Kidney epithelial cell (primary cell): ENCODE measurements at places on chromosomes 13 and 19. TPM values are rescaled to one million over a fixed set of nuclear protein-coding genes. Genes with fewer than 3 reads are reported as not detected.

The RAB3A gene
- 0.07 and 0.38 TPM in 2 replicates for total RNA-seq

The AMER2 gene
- total RNA-seq, result 0.04 and 0.27 TPM in 2 replicates

The TUBB4A gene
- total RNA-seq, result 1.3 and 4.0 TPM in 2 replicates

The RBM26 gene
- total RNA-seq, result 24.7 and 25.6 TPM in 2 replicates

The TMEM38A gene
- 2.2 and 4.1 TPM in 2 replicates for total RNA-seq

The PCDH17 gene
- 0.21 and 0.25 TPM in 2 replicates for total RNA-seq

DNA sequence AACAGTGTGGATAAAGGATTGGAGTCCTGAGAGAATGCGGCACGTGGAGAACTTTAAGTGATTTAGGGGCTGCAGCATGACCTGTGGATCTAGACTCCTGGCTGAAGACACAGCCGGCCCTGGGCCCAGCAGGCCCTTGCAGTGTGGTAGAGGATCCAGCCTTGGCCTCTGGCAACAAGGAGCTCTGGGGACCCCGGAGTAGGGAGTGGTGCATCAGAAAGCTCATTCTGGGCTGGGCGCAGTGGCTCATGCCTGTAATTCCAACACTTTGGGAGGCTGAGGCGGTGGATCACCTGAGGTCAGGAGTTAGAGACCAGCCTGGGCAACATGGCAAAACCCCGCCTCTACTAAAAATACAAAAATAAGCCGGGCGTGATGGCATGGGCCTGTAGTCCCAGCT lies 76.0 kb downstream of the CHST8 start:
- no peak for DNase-seq

GRCh38 chr13:110359840-110360301 lies 52.8 kb downstream of the COL4A2 start:
- no peak for DNase-seq

DNA sequence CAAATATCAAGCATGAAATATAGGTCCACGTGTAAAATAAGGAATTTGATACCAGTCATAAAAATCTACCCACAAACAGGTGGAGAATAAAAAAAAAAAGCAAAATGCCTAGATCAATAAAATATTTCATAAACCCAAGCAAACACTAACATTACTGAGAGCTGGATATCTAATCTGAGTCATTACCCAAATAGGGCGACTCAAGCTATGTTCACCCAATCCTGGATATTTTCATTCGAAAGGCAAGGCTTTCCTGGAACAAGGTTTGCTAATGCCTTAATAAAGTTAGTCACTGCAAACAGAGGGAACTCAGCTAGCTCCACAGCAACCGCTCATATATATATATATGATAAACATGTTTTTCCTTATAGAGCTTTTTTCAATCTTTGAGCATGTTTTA lies 33.5 kb upstream of the TM9SF2 start:
- peak; percentile 12 for DNase-seq

DNA sequence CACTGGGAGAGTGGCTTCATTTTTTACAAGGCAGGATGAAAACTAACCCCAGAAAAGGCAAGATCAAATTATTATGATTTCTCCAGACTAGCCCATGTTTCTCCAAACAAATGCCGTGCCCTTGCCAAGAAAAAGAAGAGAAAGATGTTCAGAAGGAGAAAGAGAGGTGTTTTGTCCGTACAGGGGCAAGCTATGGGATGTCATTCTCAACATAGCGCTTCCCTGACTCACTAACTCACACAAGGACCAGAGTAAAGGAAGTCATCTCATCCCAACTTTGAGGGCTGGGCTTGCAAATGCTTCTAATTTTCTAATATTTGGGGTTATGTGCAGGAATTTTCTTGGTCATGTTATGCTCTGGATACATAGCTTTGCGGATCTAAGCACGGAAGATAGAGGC lies 224.2 kb upstream of the MAB21L1 start:
- DNase-seq, result no peak

- no peak for DNase-seq
These were observed 34.2 kb downstream of the GPR42 start for GRCh38 chr19:35404879-35405622.

DNA sequence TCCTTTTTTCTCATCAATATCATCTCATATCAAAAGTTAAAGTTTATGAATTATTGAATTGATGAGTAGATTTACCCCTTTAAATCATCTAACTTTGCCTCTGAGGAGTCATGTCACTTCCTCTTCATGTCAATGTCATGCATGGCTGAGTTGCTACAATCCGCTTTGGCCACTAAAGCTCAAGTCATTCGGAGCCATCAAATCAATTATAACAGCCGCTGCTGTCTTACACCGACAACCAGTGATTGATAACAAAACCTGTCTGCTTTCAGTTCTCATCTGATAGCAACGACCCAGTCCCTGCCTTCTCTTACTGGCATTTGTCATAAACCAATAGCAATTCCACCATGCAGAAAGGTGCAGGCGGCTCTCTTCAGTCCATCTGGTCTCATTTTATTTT lies 429.3 kb downstream of the DIAPH3 start:
- DNase-seq, result no peak

- DNase-seq, result no peak
These were observed 728.4 kb downstream of the SLITRK1 start for GRCh38 chr13:83153848-83154247.

DNA sequence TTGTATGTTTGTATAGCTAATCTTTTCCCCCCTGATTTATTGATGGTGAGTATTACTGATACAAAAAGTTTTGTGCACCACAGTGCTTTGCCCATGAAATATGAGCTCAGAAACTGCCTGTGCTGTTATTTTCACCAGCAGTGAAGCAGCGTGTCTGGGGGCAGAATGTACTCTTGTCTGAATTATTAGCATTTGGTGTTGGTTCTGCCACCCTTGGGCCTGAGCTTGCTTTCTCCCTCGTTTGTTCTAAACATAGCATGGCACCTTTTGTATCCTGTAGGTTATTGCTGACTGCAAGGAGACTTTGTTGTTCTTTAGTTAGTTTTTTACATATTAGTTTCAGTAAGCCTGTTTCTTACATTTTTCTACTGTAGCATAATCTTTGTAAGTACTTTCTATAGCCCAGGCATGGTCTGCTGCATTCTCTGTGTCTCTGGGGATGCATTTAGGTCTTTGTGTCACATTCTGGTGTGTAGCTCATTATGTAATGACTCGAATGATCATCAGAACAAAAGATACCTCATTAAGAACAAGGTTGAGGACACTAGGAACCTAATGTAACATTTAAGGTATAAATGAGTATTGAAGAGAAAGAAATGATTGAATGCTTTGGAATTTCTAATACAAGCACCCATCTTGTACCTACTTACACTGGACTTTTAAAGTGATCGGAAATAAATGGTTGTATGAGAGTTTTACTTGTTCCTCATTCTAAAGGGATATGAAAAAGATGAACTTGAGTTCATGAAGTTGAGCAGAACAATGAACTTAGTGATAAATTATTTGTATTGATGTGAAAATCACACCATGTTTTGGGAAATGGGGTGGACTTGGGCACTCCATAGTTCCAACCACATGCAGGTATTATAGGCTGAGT lies 50.3 kb upstream of the GPI start:
- DNase-seq, result no peak

GRCh38 chr19:29088761-29089160 lies 124.2 kb downstream of the UQCRFS1 start:
- no peak for DNase-seq

- no peak for DNase-seq
These were observed 79.4 kb downstream of the SLC15A1 start for GRCh38 chr13:98672947-98673613.

- DNase-seq, result no peak
These were observed 556.1 kb downstream of the EFNB2 start for GRCh38 chr13:105979131-105980011.

DNA sequence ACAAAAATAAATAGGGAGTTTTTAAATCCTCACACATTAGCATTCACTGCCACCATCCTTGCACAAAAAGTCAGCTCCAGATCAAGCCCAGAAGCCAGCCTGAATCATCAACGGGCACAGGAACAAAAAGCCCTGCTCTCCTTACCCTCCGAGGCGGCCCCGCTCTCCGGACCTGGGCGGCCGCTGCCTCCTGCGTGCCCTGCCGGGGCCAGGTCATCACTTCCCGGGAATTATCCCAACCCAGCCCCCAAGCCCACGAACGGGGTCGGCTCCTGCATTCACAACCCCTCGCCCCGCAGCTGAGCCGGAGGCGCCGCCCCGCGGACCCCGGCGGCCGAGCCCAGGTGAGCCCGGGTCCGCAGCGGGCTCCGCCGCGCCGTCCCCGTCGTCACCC lies 754 bp downstream of the DNAJB1 start:
- no peak for DNase-seq

DNA sequence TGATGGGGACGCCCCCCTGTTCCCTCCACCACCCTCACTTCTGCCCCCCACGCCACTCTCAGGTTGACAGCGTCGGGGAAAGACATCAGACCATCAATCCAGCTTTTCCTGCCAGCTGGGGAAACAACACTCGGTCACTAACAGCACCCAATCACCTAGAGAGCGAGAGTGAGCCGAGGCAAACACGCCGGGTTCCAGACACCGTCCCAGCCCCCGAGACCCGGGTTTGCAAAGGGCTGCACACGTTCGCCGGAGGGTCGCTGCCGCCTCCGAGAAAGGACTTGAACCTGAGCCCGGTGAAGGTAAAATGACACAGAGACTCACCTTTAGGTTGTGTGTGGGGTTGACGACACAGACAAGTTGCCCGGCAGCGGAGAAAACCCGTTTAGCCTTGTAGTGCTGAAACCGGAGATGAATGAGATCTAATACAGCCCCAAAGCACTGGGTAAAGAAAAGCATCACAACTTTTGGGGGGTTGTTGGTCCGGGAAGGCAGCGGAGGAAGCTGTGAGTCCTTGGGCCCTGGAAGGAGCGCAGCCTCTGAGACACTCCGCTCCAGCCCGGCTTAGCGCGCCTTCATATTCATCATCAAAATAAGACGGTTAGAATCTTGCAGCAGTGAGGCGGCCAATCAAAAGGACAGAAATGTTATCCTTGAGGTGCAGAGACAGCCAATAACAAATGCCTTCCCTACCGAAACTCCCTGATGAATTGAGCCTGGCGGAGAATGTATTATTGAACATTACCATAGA lies at the start of gene SIAH3:
SIAH3 (minus strand) TSS at position 583 of the 751 bp plus-strand sequence; CDS start at position 459, 124 bp downstream.
- no peak for DNase-seq

- no peak for DNase-seq
These were observed 3.6 kb downstream of the KLK15 start for GRCh38 chr19:50829801-50830200.

GRCh38 chr19:21851596-21852345 lies 15.8 kb upstream of the ZNF43 start:
- DNase-seq, result peak; percentile 80

DNA sequence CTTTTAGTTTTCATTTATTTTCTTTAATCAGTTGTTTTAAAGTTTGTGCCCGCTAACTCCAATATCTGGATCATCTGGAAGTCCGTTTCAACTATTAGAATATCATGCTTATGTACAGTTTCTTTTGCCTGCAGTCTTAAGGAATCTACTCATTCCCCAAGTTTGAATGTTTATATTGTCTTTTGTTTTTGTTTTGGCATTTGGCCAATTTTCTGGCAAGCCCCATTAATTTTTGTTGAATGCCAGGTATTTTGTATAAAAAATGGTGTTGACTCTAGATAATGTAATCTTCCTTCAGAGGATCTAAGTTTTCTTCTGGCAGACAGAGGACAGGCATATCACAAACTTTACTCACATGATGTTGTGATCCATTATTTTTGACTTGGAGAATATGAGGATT lies 11.1 kb upstream of the ZNF235 start:
- DNase-seq, result no peak

- no peak for DNase-seq
These were observed 235.5 kb downstream of the GPC6 start for GRCh38 chr13:93462151-93462550.

- no peak for DNase-seq
These were observed 23.8 kb downstream of the ZNRF4 start for GRCh38 chr19:5478925-5479588.

DNA sequence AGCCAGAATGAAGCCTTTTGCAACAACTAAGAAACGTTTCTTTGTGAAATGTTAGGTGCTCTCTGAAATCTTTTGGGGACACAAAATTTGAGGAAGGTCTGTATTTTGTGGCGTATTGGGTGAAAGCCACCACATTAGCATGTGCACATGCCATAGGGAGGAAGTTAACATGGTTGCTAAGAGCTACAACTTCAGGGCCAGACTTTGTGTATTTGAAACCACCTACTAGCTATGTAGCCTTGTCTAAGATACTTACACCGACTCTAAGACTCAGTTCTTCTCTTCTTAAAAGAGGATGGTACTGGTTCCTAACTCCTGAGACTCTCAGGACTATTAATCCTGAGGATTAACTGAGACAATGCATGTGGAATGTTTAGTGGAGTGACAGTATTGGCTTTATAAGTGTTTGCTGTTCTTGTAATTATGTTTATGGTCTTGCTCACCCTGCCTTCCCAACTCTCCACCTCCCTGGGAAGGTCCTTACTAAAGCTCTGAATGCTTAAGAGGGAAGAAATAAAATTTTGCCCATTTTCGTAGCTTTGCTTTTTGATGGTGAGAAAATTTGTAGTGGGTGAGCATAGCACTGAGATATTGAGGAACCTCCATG lies 15.5 kb downstream of the SERP2 start:
- DNase-seq, result no peak

DNA sequence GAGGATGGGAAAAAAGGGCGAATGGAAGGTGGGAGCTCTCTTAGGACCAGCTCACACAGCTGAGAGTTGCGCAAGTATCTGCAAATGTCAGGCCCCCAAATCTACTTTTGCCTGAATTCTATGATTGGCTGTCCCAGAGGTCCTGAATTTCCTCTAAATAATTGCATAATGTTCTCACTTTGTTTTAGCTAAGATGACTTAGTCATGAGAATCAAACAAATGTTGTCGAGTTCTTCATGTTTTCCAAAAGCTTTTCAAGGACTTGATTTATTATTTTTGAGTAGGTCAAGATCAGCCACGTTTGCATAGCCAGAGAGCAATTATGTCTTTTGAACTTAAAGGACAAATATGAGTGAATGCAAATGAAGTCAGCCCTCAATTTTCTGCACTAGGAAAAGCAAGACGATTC lies 246.6 kb upstream of the MAB21L1 start:
- no peak for DNase-seq

GRCh38 chr19:40302224-40303011 lies 17.3 kb upstream of the AKT2 start:
- no peak for DNase-seq

DNA sequence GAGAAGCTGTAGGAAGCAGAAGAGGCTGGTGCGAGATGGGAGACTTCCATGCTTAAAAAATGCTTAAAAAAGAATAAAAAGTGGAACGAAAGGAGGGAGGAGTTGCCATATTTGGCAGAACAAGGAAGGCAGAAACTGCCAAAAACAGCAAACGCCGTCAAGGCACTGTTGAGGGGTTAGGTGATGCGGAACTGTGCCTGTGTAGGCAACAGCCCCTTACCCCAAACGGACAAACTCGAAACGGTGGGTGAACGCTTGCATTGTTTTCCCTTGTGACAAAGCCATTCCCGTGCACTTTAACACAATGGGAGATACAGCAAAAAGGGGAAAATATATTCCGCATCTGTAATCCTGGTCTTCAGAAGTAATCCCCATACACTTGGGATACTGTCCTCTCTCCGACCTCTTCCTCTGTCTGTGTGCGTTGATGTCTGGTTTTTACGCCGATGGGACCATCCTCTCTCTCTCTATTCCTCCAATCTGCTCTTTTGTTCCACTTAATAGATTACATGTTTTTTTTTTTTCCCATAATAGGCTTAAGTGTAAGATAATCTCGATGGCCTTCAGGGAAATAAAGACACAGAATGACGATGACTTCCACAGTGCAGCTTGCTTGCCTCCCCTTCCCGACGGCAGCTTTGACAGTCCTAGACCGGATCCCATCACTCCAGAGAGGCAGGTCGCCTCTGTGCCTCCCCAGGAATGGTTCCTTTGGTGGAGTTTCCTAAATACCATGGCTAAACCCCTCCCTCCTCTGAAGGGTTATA lies 132.7 kb upstream of the RNF113B start:
- no peak for DNase-seq

GRCh38 chr19:18153556-18154134 lies 682 bp downstream of the PIK3R2 start:
- DNase-seq, result no peak
